ENCODE measurements at places on chromosomes 11 and 22.
A peak's percentile ranks its signal among the peaks of the same experiment; 100 is the strongest.

- no peak for DNase-seq
Observed at GRCh38 chr11:94876222-94876621, 97.1 kb downstream of the CWC15 start.

DNA sequence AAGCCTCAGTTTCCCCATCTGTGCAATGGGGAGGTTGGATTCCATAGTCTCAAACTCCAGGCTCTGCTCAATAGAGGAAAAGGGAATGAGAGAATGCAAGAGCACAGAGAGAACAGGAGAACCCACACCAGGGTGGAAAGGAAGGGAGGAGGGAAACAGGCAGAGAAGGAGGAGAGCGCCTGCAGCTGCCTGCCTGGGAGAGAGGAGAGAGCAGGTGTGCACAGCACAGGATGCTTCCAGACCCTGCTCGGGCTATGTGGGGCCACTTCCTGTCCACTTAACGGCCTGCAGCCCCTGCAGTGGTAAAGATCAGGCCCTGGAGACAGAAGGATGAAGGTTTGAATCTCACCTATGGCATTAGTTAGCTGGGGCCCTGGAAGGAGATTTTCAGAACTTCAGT is 12.3 kb downstream of the LRRC32 start:
- DNase-seq = no peak

DNA sequence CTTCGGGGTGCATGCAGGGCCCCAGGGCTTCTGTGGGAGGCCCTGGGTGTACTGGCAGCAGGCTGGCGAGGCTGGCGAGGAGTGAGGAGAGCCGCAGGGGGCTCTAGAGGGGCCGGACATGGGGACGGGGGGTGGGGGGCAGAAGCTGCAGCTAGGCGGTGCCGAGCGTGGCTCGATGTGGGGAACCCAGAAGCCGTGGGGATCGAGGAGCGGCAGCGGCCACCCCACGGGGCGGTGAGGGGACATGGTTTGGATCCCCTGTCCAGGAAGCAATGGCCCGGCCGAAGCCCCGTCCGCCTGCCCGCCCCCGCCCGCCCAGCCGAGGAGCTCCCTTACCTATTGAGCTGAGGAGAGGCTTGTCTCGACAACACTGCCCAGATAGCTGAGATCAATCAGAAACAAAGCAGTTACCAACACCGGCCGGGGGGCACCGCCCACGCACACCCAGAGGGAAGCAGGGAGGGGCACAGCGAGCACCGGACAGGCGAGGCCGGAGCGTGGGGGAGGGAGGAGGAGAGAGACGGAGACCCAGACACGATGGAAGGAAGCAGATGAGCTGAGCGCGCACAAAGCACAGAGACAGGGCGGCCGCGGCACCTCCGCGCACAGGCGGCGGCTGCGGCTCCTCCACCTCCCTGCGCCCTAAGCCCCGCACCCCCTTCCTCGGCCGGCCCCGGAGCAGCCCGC is 38.7 kb downstream of the IGSF9B start:
- peak; percentile 73 for DNase-seq

DNA sequence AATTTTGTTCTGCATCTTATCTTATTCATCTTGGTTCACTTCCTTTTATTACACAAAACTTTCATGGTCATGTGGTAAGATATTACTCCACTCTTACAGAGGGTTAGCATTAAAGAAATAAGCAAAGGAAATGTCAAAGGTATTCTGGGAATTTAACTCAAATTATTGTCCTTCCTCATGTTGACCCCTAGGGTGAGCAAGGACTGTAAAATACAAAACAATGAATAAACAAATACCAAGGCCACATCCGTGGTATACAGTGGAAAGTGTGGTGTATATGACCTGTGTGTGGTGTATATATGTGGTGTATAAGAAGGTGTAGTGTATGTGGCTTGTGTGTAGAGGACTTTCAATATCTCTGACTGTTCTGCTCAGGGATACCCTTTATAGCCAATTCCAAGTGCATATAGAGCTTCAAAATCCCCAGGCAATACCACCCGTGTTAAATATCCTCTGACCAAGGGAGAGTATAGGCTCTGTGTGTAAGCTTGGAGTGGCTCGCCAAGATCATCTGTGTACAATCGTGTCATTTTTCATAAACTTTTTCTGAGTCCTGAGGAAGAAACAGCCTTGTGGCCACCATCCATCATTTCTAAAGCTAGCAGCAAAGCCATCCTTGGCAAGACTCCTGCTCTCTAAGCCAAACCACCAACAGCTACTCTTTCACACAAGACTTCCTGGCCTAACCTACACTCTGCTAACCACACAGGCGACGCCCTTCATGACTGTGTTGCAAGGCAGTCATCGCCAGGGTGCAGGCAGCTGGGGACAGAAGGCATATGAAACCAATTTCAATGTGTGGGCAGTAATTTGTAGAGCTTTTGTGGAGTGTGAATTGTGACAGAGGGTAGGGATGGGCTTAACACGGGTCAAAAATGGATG is 548.0 kb downstream of the ETS1 start:
- DNase-seq = no peak

DNA sequence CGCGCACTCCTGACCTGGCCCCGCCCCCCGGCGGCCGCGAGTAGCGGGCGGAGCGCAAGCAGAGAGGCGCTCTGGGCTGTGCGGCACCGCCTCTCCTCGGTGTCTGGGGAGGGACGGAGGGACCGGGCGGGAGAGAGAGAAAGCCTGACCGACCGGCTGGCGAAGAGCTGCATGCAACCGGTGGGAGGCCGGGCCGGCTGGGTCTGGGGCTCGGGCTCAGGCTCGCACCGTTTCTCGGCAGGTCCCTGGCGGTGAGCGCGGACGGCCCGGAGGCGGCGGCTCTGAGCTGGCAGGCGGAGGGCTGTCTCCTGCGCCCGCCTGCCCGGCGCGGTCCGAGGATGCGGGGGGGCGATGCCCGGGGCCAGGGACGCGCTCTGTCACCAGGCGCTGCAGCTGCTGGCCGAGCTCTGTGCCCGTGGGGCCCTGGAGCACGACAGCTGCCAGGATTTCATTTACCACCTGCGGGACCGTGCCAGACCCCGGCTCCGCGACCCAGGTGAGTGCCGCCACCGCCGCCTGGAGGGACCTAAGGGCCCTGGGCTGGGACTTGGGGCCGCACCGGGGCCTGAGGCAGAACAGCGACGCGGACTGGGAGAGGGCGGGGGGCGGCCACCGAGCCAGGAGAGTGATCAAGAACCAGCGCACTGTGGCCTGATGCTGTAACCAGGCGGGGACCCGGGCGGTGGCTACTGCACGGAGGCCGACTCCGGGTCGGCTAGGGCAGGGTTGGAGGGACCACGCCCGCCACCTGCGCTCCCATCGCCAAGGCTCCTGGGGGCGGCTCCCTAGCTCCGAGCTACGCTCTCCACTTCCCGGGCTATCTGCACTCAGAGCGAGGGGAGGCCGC is at the start of gene SYT9:
Gene SYT9 (plus strand): TSS at position 69 of the 847 bp plus-strand sequence. CDS start 283 bp downstream, at position 352.
- DNase-seq = peak; percentile 82

DNA sequence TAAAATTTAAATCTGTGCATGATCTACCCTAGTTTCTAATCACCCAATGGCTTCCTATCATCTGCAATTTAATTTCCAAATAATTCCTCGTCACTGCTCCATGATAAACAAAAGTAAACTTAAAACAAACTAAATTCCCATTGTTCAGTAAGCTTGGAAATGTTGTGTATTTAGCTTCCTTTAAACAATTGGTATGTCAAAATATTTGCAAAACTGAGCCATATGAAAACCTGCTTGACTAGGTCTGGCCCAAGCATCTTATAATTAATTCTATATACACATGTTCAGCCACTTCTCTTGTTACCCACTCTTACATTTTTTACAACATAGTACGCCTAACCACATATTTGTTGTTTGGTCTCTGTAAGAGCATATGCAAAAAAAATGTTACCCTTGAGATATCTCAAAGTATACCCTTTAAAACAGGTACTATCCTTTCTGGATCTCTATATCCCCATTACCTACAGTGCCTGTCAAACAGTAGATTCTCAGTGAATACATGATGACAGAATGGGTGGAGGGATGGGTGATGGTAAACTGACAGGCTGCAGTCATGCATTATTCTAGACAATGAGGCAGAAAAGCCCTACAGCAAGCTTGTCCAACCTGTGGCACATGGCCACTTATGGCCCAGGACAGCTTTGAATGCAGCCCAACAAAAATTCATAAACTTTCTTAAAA is 1277.9 kb upstream of the TENM4 start:
- DNase-seq = no peak

GRCh38 chr11:115585361-115586024 is 81.3 kb upstream of the CADM1 start:
- DNase-seq = no peak

GRCh38 chr22:25661073-25661472 is 80.9 kb upstream of the MYO18B start:
- DNase-seq = no peak

GRCh38 chr11:2409611-2410468 is 9.3 kb downstream of the TSSC4 start:
- DNase-seq = no peak

- peak; percentile 74 for DNase-seq
Observed at GRCh38 chr11:117809236-117810055, 12.4 kb upstream of the DSCAML1 start.

DNA sequence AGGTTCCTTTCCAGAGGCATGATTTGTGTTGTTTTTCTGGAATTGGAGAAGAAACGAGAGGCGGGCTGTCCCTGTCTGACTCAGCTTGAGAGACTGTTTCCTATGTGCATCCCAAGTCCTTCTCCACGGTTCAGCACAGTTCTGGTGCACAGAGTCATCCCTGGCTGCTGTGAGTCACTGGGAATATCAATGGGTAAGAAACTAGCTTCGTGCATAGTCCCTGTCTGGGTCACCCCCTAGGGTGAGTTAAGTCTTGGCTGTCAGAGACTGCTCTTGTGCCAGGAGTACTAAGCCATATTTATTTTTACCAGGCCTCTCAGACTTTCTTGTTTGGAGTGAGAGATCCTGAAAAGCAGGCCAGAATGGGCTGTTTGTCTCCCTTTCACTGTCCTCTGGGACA is 2.4 kb upstream of the LRP4 start:
- peak; percentile 42 for DNase-seq

DNA sequence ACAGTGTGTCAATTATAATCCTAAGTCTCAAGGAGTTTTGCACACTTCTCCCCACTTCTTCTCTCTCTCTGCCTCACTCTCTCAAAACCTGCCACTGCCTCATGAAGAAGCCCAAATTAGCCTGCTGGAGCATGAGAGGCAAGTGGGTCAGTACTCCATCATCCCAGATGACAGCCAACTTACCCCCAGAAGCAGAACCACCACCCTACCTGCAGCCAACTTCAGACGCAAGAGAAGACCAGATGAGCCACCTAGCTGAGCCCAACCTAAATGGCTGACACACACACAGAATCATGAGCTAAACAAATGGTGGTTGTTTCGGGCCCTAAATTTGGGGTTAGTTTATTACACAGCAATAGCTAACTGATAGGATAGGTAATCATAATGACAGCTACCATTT is 61.2 kb downstream of the CD82 start:
- DNase-seq = no peak

DNA sequence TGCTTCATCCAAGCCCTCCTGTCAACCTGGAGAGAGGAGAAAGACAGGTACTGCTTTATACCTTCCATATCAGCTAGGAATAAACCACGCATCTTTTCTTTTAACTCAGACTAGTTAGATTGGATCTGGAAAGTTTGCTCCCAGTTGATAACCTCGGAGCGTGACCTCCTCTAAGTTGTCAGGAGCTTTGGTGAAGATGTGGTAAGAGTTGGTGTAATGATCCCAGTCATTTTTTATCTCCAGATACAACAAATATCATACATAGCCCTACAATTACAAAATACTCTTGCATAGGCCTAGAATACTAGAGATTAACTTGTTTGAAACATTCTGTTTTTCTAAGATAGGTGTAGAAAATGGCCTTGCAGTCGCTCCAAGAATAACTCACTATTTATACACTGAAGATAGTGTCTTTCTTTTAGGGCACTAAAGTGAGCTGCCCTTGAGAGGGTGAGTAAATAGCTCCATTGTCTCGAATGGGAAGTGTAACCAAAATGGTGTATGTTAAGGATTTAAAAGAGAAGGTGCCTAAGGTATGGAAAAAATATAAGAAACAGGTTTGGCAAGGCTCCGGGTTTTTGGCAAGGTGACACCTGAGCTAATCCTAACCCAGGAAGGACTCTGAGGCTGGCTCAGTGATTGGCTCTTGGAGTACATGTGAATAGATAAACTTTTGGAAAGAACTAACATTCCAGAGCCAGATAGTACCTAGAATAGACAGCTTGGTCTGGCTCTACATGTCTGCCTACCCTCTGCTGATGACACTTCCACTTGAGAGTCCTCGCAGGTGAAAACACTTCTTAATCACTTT is 59.4 kb downstream of the GLYATL1 start:
- no peak for DNase-seq

GRCh38 chr11:64198511-64198910 is 8.0 kb upstream of the FERMT3 start:
- DNase-seq = no peak

- no peak for DNase-seq
Observed at GRCh38 chr11:73662445-73663157, 16.2 kb downstream of the PLEKHB1 start.

- DNase-seq = peak; percentile 54
Observed at GRCh38 chr22:42368379-42369249, 63.6 kb downstream of the NFAM1 start.

DNA sequence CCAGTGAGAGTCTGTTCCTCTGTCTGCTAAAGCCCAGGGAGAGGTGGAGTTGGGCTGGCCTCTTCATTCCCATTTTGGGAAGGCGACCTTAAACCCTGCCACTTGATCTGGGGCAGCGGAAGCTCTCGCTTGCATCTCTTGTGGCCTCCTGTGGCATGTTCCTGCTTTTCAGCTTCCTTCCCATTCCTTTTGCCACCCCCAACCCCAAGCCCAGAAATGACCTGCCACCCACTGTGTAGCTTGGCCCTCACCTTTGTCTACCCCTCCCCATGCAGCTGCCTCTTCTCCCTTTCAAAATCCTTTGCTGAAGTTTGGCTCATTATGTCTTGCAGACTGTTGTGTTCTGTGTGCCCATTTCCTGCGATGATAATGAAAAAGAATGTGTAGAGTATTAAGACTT is 110.2 kb downstream of the DBX1 start:
- DNase-seq = no peak

DNA sequence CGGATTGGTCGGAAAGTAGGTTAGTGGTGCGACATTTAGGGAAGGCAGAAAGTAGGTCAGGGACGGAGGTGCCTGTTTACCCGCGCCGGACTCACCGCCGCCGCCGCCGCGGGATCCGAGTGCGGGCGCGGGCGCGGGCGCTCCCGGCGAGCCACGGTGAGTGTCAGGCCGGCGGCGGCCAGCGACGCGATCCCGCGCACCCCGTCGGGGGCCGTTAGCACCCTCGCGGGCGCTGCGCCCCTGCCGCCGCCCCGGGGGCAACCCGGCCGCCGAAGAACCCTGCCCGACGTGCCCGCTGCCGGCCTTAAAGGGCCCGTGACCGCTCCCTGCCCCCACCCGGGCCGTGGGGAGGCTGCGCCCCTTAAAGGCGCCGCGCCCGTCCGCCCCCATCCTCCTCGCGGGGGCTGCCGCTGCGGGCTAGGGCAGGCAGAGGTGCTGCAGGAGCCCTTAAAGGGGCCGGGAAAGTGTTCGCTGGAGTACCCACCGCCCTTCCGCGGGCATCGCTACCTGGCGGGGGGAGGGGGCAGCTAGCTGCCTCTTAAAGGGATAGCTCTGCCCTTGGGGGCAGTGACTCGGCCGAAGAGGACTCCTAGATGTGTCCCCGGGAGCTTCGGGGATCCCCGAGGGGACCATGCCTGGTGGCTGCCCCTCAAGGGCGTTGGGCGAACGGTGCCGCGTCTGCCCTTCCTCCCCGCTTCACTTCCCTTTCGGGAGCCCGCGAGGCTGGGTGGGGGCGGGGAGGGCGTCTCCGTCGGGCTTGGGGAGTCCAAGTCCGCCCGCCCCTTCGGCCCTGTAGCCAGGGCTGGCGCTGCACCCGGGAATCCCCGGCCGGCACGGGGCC is at the start of gene BMAL1:
Gene BMAL1 (plus strand): TSS at position 23 of the 841 bp plus-strand sequence. CDS start 76,519 bp downstream, outside the sequence.
- peak; percentile 31 for DNase-seq

GRCh38 chr11:69059985-69060384 is 11.3 kb downstream of the TPCN2 start:
- DNase-seq = no peak

GRCh38 chr22:17430412-17430811 is 61.2 kb downstream of the CECR2 start:
- DNase-seq = no peak

Data from ELF-1 (cell line).